ENCODE measurements at places on chromosomes 7 and 10.

DNA sequence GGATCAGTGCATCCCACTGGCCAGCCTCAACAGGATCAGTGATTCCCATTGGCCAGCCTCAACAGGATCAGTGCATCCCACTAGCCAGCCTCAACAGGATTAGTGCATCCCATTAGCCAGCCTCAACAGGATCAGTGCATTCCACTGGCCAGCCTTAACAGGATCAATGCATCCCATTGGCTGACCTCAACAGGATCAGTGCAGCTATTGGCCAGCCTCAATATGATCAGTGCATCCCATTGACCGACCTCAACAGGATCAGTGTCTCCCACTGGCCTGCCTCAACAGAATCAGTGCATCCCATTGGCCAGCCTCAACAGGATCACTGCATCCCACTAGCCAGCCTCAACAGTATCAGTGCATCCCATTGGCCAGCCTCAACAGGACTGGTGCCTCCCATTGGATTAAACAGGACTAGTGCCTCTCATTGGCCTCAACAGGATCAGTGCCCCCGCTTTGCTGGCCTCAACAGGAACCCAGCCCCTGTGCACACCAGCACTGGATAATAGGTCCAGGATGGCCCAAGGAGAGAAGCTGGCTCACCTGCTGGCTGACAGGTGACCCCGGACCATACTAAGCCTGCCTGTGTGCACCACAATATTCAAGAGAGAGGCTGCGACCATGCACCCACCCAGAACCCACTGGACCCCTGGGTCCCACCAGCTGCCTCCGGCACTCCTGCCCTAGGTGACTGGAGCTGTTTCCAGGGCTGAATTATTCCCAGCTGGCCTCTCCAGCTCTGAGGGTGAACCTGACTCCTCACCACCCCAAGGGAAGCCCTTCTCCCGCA is 59.9 kb downstream of the PDGFA start:
- no peak for DNase-seq

- no peak for DNase-seq
These were observed 17.0 kb downstream of the TMEM130 start for GRCh38 chr7:98852826-98853225.

GRCh38 chr7:28961972-28962371 is 3.8 kb upstream of the TRIL start:
- DNase-seq: no peak

GRCh38 chr7:156368053-156368843 is 272.3 kb upstream of the RNF32 start:
- no peak for DNase-seq

DNA sequence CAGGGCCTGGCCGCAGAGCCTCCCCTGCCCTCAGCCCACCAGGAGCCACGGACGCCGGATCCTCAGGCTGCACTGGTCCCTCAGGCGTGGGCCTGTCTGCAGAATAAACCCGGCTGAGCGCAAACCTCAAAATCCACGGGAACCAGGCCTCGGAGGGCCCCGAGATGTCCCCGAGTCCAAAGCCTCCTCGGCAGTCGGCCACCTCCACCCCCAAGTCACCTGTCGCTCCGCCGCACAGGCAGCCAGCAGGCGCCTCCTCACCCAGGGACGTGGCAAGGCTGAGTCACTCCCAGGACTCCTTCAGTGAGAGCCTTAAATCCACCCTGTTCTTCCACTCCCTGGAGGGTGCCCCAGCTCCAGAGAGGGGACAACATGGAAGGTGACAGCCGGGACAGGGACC is 33.2 kb downstream of the STK32C start:
- DNase-seq: no peak

- DNase-seq: no peak
These were observed 21.5 kb upstream of the PLEKHA1 start for GRCh38 chr10:122352817-122353525.

DNA sequence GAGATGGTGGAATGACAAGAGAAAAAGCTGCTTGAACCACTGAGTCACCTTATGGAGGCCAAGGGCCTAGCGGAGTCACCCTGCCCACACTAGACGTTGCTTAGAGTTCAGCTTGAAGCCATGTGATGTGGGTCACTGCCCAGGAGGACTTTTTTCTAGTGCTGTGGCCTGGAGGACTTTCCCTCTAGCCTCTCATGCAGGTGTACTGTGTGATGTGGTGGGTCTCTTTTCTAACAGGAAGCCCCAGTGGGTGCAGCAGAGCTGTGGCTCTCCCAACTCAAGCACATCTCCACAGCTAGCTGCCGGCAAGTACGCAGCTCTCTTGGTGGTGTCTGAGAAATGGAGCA is 13.6 kb downstream of the POR start:
- no peak for DNase-seq

DNA sequence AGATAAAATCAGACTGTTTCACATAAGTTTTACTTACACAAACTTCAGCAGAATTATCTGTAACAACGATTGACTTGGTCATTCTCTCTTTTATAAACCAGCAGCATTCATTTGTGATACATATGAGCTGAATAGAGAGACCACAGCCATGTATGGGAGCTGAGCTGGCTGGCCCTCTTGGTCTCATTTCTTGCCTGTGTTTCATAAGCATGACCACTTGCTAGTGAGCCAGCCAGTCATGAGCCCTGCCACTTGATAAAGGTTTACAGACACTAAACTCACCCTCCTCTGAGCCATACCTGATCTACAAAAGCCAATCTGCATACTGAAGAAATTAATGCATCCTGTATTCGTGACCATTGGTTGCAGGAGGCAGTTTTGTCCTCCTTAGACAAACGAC is 82.1 kb downstream of the PKD1L1 start:
- DNase-seq: no peak

DNA sequence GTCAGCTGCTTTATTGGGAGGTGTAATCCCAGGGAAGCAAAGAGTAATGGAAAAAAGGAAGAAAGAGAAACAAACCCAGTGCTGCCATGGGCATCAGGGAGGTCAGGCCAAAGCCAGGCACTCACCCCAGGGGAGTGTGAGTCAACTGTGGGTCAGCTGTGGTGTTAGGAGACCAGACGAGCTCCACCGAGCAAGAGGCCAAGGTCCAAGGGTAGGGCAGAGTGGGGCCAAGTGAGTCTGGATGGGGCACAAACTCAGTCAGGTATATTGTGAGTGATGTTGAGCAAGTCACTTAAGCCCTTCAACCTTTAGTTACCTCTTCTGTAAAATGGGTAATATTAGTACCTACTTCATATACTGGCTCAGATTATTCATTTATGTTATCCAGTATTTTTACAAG is 30.4 kb upstream of the CDK13 start:
- DNase-seq: no peak

- no peak for DNase-seq
These were observed 392 bp upstream of the UCN3 start for GRCh38 chr10:5364374-5364773.

DNA sequence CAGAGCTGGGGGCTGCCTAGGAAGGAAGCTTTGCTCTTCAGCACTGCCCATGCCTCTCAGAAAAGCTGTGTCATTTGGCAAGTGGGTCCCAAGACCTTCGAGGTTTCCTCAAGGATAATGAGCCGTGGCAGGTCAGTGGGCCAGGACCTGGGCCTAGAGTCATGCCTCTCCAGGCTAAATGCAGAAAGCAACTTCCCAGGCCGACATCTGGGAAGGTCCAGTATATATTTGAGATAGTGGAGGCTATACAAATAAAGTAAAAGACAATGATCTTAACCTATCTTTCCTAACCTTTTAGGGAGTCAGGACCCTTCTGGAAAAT is 2.4 kb upstream of the HOXA10 start:
- DNase-seq: no peak

DNA sequence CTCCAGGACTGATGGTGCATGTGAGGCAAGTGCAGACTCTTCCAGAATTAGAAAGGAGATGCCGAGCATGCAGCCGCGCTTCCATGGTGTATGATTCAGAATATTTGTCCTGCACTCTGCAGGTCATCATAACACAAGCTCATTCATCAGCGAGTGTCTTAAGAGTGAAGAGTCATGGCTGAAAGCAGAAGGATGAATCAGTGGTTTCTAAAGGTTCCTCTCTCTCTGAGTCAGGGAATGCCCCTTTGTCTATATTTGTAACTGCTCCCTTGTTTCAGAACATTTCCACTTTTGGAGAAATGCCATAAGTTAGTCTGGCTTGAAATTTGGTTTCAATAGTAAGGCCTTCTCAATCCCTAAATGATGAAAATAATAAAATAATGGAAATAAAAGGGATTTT is 52.3 kb downstream of the HECW1 start:
- DNase-seq: no peak

DNA sequence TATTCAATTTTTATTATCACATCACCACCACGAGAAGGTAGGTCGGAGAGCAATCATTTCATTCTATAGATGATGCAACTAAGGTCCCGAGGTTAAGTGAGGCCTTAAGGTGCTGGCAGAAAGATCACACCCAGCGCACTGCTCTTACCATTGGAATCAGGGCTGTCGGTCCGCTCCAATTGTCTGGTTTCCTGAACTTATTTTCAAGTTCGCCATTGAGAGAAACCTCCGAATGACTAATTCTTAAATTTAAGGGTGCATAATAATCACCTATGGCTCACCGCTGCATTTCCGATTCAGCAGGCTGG is 625 bp upstream of the GSTO2 start:
- DNase-seq: no peak

DNA sequence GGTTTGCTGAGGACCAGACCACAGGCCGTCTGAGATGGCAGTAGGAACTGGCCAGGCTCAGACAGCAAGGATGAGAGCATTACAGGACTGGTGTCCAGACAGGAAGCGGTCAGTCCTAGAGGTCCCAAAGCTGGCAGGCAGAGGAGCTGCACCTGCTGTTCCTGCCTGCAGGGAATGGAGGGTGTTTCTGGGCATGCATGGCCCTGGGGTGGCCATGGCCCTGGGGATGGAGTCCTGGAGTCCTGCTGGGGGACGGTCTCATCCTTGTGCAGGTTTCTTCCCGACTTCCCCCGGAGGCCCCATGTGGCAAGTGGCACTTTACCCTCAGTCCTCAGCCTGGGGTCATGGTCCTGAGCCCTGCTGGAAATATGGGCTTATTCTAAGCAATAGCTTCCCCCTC is 274.9 kb upstream of the ADARB2 start:
- DNase-seq: no peak

DNA sequence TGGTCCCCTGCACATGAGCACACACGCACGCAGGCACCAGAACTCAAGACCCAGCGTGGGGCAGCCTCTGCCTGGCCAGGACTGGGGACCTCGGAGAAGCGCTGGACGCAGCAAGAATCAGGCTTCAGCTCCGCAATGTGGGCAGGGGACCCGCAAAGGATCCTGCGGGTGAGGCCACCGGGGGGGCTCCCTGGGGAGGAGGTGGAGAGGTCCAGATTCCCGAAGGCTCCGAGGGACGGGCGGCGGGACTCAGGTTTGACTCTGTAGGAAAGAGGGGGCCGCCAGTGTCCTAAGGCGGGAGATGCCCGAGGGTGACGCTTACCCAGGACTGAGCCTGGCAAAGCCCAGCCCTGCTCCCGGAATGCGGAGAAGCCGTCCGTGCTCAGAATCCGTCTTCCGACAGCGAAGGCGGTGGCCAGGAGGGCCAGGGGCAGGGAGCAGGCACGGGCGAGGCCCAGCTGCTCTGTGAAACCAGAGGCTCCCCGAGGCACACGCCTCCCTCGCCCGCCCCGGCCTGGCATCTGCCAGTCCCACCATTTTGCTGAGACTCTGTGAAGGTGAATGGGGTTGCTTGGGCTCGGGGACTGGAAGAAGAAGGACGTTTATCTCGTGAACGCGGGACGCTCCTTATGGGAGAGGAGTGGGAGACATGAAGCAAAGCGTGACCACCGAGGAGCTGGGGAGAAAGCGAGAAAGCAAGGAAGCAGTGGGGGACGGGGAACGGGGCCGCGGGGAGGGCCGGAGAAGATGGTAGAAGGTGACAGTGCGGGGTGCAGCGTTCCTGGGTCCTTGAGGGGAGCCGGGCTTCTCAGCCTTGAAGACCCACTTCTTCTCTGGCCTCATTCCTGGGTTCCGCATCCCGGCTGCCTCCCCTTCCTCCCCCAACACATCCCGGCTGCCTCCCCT is 489.2 kb downstream of the PTPRN2 start:
- DNase-seq: no peak

DNA sequence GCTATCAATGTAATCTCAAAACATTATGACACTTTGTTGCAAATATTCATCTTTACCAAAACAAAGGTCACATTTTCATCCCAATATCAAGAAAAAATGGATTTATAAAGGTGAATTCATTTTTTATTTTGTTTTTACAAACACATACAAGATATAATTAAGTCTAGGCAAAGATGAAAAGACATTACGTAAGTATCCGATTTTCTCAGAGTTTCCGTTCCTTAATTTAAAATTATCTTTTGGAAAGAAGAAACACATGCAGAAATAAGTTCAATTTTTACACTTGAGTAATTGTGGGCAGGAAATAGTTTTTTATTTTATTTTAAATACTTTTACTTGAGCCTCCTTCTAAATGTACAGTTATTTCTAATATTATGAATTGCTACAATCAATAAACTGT is 24.6 kb downstream of the RTKN2 start:
- no peak for DNase-seq

GRCh38 chr7:28276298-28276697 is 95.7 kb upstream of the JAZF1 start:
- DNase-seq: no peak

- no peak for DNase-seq
These were observed 9.2 kb downstream of the DNA2 start for GRCh38 chr10:68462536-68462935.

DNA sequence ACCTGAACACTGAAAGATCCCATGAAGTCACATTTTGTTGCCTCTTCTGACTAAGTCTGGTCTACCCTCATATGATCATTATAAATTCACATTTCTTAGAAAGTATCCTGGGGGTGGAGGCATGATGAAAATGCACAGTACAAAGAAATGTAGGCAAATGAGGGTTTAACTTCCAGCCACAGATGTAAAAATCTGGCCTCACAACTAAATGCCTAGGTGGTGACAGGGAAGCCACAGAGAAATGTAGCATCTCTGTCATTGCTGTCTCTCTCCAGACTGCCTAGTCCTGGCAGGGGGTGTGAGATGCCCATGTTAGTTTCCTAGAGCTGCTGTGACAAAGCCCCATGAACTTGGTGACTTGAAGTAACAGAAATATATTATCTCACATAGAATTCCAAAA is 395.9 kb downstream of the SORCS3 start:
- no peak for DNase-seq

All from coronary artery (tissue), 2 donors.